ENCODE measurements at places on chromosomes 5 and 9.
A peak's percentile ranks its signal among the peaks of the same experiment; 100 is the strongest.

DNA sequence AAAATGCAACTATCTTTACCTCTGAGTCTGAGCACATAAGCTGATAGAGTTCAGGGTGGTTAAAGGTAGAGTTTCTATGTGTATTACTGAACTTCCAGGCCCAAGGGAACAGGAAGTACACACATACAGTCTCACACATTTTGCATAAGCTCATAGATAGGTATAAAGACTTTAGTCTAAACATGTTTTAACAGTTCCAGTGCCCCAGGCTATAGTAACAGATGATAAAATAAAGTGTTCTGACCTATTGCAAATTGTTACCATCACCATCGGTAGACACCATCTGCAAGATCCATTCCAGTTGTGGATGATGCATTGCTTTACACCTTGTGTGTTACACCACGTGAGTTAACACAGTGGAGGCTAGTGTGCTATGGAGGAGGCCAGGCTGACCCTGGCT lies 95.8 kb downstream of the TMEM174 start:
- no peak for DNase-seq

- DNase-seq: no peak
Measured at GRCh38 chr9:33867747-33868439, 50.9 kb downstream of the UBE2R2 start.

DNA sequence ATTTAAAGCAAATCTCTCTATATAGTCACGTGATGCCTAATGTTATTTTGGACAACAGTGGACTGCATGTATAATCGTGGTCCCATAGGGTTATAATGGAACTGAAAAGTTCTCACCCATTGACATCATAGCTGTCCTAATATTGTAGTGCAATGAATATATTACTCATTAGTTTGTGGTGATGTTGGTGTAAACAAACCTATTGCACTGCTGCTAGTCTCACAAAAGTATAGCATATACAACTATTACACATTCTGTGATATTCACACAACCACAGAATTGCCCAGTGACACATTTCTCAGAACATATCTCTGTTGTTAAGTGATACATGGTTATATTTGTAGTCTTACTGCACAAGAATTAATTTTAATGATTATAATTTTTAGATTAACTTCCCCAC lies 37.7 kb downstream of the IPO11 start:
- no peak for DNase-seq

- DNase-seq: peak; percentile 85
Measured at GRCh38 chr5:136457390-136458013, 92.2 kb upstream of the TRPC7 start.

GRCh38 chr5:179135006-179135405 lies 74.8 kb downstream of the ZNF354C start:
- no peak for DNase-seq

DNA sequence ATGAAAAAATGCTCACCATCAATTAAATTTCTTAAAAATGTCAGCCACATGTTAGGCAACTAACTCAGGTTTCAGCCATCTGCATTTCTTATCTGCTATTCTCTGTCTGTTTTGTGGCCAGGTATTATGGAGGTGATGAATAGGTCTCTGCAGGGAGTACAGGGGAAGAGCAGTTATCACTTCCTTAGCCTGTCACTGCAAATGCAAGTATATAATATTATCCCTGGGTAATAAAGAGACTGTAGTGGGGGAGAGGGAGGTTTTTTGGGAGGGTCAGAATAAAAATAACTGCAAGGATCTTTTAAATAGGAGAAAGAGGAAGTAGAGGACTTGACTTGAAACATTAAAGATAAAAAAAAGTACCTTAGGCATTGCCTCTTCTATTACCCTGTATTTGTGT lies 49.6 kb upstream of the PTGER4 start:
- no peak for DNase-seq

GRCh38 chr9:117678871-117679270 lies 25.3 kb upstream of the TLR4 start:
- DNase-seq: no peak

GRCh38 chr5:56910210-56910965 lies 992 bp downstream of the SETD9 start:
- DNase-seq: peak; percentile 74

DNA sequence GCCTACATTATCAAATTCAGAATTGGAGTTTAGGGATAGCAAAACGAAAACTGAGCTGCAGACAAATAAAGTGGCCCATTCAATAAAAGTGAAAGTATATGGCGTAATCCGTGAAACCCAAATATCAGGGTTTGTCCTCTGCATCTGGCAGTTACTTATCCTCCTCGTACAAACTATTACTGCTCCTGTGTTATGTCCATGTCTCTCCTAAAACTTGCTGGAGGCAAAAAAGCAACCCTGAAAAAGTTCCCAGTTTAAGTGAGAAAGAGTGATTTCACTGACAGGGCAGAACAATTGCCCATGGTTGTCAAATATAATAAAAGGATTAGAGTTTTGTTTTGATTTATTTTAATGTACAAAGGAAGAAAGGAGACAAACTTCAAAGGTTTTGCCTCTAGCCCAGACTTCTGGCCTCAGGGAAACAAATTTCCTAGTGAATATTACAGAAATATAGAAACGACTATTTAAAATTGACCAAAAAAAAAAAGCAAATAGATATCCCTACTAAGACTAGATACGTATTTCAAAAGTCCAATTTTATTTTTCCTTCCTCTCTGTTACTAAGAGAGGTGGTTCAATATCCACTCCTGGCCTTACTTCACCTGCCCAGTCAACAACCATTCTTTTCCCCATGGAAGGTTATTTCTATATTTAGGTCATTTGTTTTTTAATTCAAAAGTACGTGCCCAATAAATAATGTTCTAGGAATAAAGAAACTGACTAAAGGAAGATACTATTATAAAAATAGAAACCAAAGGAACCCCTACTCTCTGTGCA lies 50.0 kb downstream of the NFIB start:
- DNase-seq: no peak

DNA sequence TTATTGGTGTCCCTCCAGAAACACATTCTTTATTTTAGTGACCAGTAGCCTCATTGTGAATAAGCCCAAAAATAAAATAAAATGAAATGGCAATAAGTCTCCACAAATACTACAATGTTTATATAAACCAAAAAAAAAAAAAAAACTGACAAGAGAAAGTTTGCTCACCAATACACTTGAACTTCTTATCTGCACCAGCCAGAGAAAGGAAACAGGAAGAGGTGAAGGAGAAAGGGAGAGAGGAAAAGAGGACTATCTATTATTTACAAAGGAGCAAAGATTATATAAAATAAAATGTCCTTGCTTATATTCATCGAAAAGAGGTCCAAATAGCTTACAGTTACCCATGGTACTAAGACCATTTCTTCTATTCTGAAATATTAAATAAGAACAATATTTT lies 176.4 kb upstream of the CCNG1 start:
- DNase-seq: no peak

DNA sequence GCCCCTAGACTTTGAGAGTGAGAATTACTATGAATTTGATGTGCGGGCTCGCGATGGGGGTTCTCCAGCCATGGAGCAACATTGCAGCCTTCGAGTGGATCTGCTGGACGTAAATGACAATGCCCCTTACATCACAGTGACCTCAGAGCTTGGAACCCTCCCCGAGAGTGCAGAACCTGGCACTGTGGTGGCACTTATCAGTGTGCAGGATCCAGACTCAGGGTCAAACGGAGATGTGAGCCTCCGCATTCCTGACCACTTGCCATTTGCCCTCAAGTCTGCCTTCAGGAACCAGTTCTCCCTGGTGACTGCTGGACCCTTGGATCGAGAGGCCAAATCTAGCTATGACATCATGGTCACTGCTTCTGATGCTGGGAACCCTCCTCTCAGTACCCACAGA lies 1.3 kb downstream of the PCDHGC4 start:
- no peak for DNase-seq

- no peak for DNase-seq
Measured at GRCh38 chr9:90515510-90515909, 127.1 kb downstream of the DIRAS2 start.

DNA sequence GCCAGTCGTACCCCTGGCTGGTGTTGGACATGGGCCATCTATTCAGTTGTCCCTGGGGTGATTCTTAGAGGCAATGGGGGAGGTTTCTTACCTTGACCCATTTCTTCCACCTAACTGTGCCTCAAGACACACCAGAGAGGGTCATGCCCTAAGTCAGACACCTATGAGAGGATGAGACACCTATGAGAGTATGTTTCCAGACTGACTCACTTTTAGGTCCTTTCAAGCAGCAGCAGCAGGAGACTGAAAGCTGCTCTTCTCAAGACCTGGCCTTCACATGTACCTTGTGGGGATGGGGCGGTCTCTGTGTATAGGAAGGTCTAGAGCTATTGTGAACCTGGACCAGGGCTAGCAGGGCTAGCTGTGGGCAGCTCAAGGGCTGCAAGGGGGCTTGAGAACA lies 130.1 kb downstream of the TENT4A start:
- no peak for DNase-seq

- peak; percentile 25 for DNase-seq
Measured at GRCh38 chr9:15501179-15501578, 9.6 kb downstream of the PSIP1 start.

GRCh38 chr5:64318175-64318574 lies 152.5 kb downstream of the RNF180 start:
- no peak for DNase-seq

DNA sequence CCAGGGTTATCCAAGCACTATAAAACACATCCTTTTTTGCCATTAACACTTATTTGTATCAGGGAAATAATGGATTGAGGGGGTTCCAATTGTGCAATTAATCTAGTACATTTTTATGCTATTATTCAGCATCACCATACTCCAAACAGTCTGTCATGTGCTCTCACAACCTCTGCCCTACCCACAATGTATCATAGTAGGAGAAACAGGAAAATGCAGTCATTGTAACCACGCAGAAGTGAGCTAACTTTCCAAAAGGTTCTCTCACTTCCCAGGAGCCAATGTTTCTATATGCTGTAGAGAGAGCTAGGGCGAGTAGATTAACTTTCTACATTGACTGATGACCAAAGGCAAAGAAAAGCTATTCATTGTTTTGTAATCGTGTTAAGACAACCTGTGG lies 29.8 kb downstream of the DAB2 start:
- no peak for DNase-seq

DNA sequence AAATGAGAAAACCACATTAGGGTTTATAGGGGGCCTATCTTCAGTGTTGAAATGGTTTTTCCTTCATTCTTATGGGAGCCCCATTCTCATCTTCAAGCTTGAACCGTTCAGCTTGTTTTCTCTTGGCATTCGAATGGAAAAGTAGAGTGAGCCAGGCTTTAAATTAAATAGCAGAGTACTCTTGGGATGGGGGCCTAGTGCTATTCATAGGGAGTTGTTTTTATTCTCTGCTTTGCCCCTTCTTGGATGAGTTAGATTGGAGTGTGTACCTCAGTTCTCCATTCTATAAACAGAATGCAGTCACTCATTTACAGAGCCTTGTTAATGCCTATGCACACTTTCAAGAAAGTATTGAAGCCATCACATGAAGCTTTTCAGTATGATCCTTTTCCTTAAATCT lies 127.9 kb downstream of the FAM170A start:
- DNase-seq: no peak

DNA sequence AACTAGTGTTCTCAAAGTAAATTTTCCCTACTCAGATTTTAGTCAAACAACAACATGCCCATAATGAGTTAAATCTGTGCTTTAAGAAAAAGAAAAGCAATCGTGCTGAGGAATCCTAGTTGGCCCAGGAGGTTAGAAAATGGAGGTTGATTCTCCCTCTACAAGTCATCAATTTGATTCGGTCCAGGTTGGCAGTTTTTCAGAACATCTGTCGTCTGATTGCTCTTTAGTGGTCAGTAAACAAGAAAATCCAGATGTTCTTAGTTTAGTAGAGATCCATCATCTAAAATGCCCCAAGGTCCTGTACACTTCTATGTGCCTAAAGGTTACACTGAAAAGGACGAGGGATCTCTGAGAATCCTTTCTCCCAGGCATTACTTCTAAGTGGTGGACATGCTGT lies 659.2 kb downstream of the MTRR start:
- DNase-seq: no peak

GRCh38 chr5:141637123-141637766 lies 448 bp downstream of the RELL2 start:
- DNase-seq: no peak

DNA sequence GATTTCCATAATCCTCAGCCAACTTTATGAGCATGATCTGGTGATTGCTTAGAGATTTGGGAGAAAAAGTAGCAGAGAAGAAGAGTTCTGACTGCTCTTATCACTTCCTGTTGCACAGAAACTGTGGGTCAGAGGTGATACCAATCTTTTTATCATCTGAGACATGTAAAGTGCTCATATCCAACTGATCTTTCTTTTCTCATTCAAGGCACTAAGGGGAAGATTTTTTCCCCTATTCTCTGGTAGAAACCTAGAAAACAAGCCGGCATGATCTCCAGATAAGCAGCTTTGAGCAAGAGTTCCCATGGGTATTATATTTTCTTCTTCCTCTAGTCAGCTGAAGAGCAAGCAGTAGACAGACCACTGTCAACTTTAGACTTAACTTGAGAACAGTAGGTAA lies 29.0 kb upstream of the GPR150 start:
- no peak for DNase-seq

DNA sequence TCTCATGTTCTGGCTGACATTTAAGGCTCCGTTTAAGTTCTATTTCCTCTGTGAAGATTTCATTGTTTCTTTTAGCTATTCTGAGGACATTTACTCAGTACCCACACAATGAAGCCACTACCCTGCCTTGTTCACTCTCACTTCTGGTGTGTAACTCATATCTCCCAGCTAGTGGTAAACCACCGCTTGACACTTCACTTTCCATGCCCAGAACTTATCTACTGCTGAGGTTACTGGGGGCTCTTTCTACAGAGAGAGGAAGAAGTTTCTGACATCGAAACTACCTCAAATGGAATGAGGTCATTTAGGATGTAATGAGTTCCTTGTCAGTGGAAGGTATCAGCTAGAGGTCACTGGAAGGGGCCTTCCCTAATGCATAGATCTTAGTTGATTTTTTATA lies 501.5 kb downstream of the DMAC1 start:
- DNase-seq: no peak

DNA sequence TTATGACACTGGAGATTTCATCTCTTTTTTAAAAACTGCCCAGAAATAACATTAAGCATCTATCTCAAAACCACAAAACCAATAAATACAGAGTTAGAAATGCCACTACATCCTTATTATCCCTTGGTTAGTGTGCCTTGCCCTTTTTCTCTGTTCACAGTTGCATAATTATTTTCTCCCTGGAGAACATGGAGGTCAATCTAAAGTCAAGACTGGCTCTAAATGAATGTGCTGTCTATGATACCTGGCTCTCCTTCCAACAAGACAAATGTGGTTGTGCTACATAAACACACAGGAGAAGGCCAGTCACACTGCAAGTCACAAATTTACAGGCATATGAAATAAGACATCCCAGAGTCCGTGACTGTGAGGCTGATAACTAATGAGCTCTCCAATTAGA lies 2.8 kb downstream of the FBN2 start:
- no peak for DNase-seq

- peak; percentile 88 for DNase-seq
Measured at GRCh38 chr9:13279284-13280141, at the start of gene MPDZ. Gene MPDZ, minus strand, starts transcription at chr9:13279692. Its CDS starts 29,377 bp downstream, at chr9:13250315.

Data from NCI-H1092 treated with DMSO at 0.1 percent for 48 hours (cell line).